Activated T-cell treated with anti-CD3 and anti-CD28 coated beads, Interleukin-2, amount 50 U/mL, for 72 hours (primary cell): ENCODE measurements at places on chromosomes 12 and 14. TPM values are rescaled to one million over a fixed set of nuclear protein-coding genes. Genes with fewer than 3 reads are reported as not detected.

PTCSC3 gene
- not detected for total RNA-seq

DNA sequence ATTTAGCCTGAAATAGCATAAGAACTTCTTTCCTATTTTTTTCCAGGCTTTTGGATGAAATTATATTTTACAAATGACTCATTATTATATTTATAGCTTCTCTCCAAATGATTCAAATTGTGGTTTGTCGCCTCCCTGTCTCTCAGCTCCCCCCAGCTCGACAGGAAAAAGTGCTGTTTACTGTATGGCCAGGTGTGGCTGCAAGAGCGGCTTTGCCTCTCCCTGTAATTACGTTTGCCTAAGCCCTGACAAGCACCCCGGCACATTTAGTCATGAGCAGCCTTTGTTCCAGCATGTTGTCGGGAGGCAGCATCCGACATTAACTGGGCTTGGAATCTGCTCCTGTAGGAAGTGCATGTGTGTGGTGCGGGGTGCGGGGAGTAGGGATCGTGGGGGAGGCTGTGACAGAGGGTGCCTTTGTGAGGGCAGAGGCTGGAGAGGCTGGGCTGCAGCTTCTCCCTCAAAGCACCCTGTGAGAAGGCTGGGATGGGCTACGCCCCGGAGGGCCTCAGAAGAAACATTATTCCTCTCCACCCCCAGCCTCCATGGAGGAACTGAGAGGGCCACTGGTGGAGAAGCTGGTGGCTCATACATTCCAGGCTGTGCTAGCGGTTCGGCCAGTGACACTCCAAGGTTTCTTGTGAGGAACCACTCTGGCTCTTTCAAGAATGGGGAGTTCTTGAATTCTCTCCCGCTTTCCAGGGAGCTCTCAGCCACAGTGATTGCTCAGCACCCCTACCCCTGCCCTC is 42.1 kb upstream of the CTDSP2 start:
- peaks cover 3% of the 10 kb centered on the region for H3K36me3 ChIP-seq
- no peak overlapping the region for H3K4me3 ChIP-seq
- peaks cover 8% of the 10 kb centered on the region for H3K4me1 ChIP-seq
- no peak for DNase-seq
- no peak overlapping the region for H3K27ac ChIP-seq

DNA sequence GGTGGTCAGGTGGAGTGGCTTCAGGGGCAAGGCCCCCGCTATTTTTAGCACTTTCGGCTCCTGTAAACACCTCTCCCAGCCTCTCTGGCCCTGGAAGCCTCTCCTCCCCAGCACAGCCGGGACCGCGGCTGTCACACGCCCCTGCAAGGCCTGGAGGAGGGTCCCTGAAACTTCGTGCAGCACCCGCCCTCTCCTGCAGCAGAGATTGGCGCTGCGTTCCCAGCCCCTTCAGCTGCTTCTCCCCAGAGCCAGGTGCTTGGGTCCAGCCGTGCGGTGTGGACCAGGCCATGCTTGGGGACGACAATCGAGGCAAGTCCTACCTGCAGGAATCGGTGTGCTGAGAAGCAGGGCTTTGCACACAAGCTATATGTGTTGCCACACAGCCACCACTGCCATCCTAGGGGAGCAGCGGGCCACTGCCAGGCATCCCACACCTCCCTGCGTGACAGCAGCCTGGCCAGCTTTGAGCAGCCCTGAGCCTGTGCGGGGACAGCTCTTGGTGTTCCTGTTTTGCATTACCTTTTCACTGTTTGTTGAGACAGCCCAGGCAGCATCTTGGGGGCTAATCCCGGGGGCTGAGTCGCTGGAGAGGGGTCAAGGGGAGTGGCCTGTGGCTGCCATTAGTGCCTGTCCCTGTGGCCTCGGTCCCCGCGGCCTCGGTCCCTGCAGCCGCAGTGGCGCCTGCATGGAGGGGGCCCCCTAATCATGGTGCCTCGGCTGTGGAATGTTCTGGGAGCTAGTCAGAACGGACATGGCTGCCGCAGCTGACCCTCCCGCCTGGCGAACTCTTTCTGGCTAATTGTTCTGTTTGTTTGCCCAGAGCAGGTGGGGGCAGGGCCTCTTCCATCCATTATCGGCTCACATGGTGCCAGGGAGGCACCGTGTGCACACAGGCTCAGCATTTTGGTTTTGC is 27.6 kb upstream of the TRAF3 start:
- no peaks in the 10 kb centered on the region for H3K27me3 ChIP-seq
- no peak for DNase-seq

DNA sequence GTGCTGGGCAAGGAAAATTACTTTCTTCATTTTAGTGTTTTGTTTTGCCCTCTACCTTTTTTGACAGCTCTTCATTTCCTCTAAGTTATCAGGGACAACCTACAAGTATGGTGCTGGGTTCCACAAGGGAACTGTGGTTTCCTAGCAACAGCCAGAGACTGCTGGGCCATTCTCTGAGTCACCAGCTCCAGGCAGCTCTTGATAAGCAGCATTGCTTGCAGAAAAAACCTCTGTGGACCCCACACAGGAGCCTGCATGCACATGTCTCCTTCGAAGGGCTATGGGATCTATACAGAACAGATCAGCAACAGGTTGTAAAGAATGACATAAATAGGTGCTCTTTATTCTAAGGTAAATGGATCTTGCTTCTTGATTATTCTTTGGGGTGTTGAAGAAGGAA is 81.0 kb upstream of the CCDC196 start:
- no peaks in the 10 kb centered on the region for H3K27me3 ChIP-seq
- no peak overlapping the region for H3K27ac ChIP-seq
- no peaks in the 10 kb centered on the region for H3K36me3 ChIP-seq
- H3K4me1 ChIP-seq, result no peaks in the 10 kb centered on the region
- DNase-seq, result no peak

IRAK3 gene
- 1.3 TPM for total RNA-seq

- H3K27me3 ChIP-seq, result no peaks in the 10 kb centered on the region
- no peaks in the 10 kb centered on the region for H3K36me3 ChIP-seq
- H3K4me3 ChIP-seq, result no peak overlapping the region
- DNase-seq, result no peak
Measured at GRCh38 chr14:62674563-62675237, 370.6 kb downstream of the KCNH5 start.

- peaks cover 13% of the 10 kb centered on the region for H3K4me1 ChIP-seq
- DNase-seq, result no peak
- H3K27me3 ChIP-seq, result no peaks in the 10 kb centered on the region
- no peak overlapping the region for H3K4me3 ChIP-seq
- peak overlapping the region; percentile 31 for H3K27ac ChIP-seq
- H3K36me3 ChIP-seq, result peaks cover 40% of the 10 kb centered on the region
Measured at GRCh38 chr12:112031472-112031871, 18.2 kb downstream of the ERP29 start.

DNA sequence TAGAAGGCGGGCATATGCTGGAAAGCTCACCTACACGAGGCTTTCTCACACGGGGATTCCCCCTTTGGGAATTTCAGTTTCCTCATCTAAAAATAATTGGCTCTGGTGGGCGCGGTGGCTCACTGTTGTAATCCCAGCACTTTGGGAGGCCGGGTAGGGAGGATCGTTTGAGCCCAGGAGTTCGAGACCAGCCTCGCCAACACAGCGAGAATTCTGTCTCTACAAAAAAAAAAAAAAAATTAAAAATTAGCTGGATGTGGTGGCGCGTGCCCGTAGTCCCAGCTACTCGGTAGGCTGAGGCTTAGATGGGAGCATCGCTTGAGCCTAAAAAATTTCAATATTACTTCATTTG is 400 bp upstream of the NDUFA12 start:
- H3K4me3 ChIP-seq, result peak overlapping the region; percentile 91
- no peak for DNase-seq
- H3K27me3 ChIP-seq, result no peaks in the 10 kb centered on the region
- peaks cover 15% of the 10 kb centered on the region for H3K36me3 ChIP-seq
- H3K4me1 ChIP-seq, result peaks cover 54% of the 10 kb centered on the region

DNA sequence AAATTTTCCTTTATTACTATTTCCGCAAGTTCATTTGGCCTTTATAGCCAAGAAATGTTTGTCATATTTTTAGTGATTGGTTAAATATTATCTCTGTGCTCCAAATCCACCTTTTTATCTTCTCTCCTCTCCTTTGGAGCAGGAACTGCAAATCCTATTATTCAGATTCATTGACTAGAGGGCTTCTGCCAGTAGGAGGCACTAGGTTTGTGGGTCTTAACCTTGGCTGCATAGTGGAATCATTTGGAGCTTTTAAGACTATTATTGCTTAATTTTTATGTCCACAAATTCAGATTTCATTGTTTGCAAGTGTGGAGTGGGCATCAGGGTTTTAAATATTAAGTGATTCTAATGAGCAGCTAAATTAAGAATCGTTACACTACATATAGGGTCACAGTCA is 75.3 kb upstream of the SYT10 start:
- H3K27ac ChIP-seq, result no peak overlapping the region
- no peaks in the 10 kb centered on the region for H3K4me1 ChIP-seq
- H3K4me3 ChIP-seq, result no peak overlapping the region
- no peaks in the 10 kb centered on the region for H3K36me3 ChIP-seq

DNA sequence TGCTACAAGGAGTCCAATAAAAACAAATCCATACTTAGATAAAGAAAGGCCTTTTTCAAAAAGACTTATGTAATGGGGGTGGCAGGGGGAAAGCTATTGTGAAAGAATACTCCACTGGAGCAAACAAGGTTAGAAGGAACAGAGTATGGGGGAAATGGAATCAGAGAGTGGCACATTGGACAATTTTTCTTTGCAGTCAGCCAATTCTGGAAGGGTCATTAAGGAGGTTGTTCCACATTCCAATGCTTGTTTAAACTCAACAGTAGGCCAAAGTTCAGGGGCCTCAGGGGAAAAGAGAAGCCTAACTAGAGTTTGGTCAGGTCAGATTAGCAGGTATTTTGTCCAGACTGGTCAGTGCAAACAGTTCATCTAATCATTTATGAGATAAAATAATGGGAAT is 105.2 kb upstream of the RESF1 start:
- no peak for DNase-seq
- no peaks in the 10 kb centered on the region for H3K4me1 ChIP-seq
- no peak overlapping the region for H3K27ac ChIP-seq
- peaks cover 21% of the 10 kb centered on the region for H3K36me3 ChIP-seq

GPR135 gene
- 1.1 TPM for total RNA-seq

DNA sequence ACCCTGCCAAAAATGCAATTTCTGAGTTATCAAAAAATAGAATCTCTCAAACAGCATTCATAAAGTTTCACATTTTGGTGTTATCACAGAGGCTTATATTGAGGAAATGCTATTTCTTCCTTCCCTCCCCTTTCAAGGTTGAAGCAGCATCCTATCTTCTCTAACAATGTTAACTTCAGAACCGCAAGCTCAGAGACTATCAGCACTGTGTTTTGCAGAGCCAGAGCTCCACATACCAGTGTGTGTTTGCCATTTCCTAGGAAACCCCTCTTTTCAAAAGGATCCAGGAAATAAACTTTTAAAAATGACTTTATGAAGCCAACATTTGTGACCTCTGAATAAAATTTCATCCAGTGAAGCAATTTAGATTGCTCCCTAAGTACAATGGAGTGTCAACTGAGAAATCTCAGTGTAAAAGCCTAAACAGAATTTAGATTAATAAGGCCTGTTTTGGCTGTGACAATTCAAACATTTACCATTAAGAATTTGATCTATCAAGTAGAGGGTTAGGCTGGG is 332.6 kb downstream of the NOVA1 start:
- H3K27me3 ChIP-seq, result no peaks in the 10 kb centered on the region
- no peak overlapping the region for H3K4me3 ChIP-seq
- H3K27ac ChIP-seq, result no peak overlapping the region
- no peak for DNase-seq

GRCh38 chr14:89088530-89088929 is 264.1 kb downstream of the TTC8 start:
- no peaks in the 10 kb centered on the region for H3K4me1 ChIP-seq
- H3K36me3 ChIP-seq, result no peaks in the 10 kb centered on the region
- H3K27me3 ChIP-seq, result no peaks in the 10 kb centered on the region

OR4M1 gene
- not detected for total RNA-seq

IAPP gene
- total RNA-seq, result not detected

DNA sequence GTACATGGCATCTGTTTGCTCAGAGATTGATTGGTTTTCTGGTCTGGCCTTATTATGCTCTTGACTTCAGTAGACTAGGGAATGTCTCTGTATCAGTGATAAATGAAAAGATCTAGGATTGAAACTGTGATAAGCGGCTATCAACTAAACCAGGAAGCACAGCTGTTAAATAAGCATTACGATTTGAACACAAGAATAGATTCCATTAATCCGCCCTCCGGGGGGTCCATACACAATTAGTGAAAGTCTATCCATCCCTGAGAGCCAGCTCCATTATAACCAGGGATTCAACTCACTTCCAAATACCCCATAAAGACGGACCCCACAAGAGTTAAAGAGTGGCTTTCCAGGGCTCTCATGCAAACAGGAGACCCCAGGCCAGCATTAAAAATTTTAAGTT is 279.0 kb downstream of the GRIN2B start:
- H3K4me1 ChIP-seq, result no peaks in the 10 kb centered on the region
- H3K36me3 ChIP-seq, result no peaks in the 10 kb centered on the region
- H3K4me3 ChIP-seq, result no peak overlapping the region
- no peak for DNase-seq
- H3K27me3 ChIP-seq, result no peaks in the 10 kb centered on the region

GRCh38 chr12:50400104-50400637 is 514 bp upstream of the LARP4 start:
- peak overlapping the region; percentile 89 for H3K4me3 ChIP-seq
- no peak for DNase-seq
- H3K36me3 ChIP-seq, result peaks cover 10% of the 10 kb centered on the region
- H3K27me3 ChIP-seq, result no peaks in the 10 kb centered on the region
- peaks cover 21% of the 10 kb centered on the region for H3K4me1 ChIP-seq
- peak overlapping the region; percentile 91 for H3K27ac ChIP-seq

DNA sequence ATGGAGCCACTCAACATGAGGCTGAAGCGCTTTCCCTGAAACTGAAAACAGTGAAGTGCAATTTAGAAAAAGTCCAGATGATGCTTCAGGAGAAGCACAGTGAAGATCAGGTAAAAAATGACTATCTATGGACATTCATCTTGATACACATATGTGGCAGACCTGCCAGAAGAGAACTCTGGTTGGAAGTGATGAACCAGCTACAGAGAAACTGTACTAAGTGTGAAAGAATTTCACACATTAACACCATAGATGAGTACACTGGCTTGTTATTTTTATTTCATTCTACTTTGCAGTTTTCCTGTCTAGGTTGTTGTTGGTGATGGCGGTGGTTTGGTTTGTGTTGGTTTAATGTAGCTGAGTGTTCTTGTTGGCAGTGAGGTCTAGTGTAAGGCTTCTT is 174.7 kb downstream of the ESR2 start:
- H3K4me1 ChIP-seq, result peaks cover 14% of the 10 kb centered on the region
- no peaks in the 10 kb centered on the region for H3K27me3 ChIP-seq
- H3K36me3 ChIP-seq, result peaks cover 5% of the 10 kb centered on the region
- H3K27ac ChIP-seq, result peak overlapping the region; percentile 25
- peak overlapping the region; percentile 2 for H3K4me3 ChIP-seq

- H3K27me3 ChIP-seq, result peaks cover 6% of the 10 kb centered on the region
- no peak overlapping the region for H3K4me3 ChIP-seq
- peak; percentile 85 for DNase-seq
- H3K4me1 ChIP-seq, result no peaks in the 10 kb centered on the region
- no peaks in the 10 kb centered on the region for H3K36me3 ChIP-seq
Measured at GRCh38 chr14:23929822-23930294, 23.7 kb upstream of the DHRS4 start.

GRCh38 chr14:84108746-84109457 is 1421.0 kb upstream of the FLRT2 start:
- no peak overlapping the region for H3K27ac ChIP-seq
- no peak for DNase-seq

HNRNPC gene
- 1,492 TPM for total RNA-seq

GRCh38 chr12:3777206-3777809 is 24.4 kb upstream of the CRACR2A start:
- DNase-seq, result no peak
- peaks cover 1% of the 10 kb centered on the region for H3K36me3 ChIP-seq
- no peak overlapping the region for H3K4me3 ChIP-seq
- H3K27ac ChIP-seq, result no peak overlapping the region
- no peaks in the 10 kb centered on the region for H3K27me3 ChIP-seq
- H3K4me1 ChIP-seq, result peaks cover 5% of the 10 kb centered on the region

GPRC5A gene
- 0.32 TPM for total RNA-seq
